DMS 273 treated with DMSO at 0.1 percent for 48 hours (cell line): ENCODE measurements at places on chromosomes 2 and 18.

DNA sequence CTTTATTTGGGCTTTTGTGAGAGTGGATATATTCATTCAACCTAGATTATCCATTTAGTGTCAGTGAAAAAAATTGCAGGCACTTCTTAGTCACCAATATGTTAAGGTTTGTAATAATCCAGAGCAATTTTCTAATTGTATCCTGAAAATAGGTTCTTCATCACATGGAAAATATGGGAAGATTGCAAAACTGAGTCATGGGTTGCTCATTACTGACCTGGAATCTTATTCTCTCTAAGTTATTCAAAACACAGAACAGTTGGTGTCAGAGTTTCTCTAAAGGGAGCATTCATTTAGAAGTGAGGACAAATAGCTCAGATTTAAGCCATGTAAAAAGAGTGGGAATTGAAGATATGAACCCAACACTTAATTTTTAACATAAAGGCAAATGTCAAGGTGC is 181.3 kb downstream of the IKZF2 start:
- DNase-seq = no peak

- DNase-seq = no peak
Measured at GRCh38 chr2:159073256-159073655, 104.8 kb downstream of the TANC1 start.

DNA sequence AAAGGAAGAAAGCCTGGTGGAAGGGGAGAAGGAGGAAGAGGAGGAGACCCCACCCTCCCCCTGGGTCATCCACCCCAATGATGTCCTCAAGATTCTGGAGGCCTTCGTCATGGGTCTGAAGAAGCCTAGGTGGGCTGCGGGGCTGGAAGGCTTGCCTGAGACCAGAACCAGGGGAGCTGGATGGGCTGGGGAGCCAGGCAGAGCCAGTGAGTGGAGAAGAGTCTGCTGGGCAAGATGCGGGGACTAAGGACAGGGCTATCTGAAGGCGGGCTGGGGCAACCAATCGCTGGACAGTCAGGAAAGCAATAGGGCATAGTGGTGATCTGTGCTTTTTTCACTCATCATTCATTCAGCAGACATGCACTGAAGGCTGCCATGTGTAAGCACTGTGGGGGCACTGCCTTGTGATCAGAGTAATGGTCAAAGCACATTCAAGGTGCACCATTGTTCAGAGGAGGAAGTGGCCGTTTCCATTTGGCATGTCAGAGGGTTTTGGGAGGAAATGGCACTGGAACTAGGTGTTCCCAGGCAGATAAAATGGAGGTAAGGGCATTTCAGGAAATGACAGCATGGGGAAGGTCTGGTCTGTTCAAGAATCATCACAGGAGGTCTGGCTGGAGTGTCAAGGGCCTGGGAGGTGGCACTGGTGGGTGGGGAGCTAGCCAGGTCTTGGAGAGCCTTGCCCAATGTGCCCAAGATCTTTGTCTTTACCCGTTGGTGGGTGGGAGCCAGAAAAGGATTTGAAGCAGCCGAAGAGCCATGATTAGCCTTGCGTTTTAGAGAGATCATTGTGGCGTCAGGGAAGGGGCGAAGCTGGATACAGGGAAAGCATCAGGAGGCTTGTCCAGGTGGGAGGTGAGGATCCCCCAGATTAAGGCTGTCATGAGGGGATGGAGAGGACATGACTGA is 24.2 kb downstream of the OTOF start:
- no peak for DNase-seq

DNA sequence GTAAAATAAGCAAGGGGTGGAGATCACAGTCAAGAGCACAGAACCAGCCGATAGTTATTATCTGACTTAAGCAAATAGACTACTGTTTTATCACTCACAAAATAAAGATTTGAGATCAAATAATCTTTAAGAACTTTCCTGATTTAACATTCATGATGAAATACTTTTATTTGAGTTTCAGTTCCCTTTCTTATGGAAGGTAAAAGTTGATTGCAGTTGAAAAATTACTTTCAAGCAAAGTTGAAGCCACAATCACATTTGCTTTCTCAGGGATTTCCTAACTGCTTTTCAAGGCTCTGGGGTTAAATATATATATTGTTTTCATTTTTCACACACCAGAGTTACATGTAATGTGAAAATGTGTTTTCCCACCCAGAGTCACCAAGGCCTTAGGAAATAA is 599.5 kb downstream of the KCNJ3 start:
- DNase-seq = no peak

DNA sequence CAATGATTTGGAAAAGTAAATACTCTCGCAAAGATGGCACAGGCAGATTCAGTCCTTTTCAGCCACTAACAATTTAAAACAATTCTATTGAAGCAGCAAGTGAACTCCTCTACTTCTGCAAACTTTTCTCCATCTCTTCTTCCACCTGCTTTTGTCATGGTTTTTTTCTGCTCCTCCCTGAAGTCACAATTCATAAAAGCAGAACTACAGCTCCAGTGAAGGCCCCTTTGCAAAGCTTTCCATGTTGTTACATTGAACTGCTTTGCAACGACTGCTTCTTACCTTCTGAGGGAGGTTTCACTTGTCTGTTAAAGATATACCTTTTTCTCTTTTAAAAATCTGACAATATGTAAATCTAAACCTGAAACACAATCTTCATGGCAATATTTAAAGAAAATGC is 3.7 kb upstream of the SERTAD2 start:
- DNase-seq = no peak

GRCh38 chr2:6679471-6679870 is 186.2 kb downstream of the CMPK2 start:
- DNase-seq = no peak

GRCh38 chr2:95525294-95526035 is 40.9 kb upstream of the TRIM43B start:
- DNase-seq = no peak

DNA sequence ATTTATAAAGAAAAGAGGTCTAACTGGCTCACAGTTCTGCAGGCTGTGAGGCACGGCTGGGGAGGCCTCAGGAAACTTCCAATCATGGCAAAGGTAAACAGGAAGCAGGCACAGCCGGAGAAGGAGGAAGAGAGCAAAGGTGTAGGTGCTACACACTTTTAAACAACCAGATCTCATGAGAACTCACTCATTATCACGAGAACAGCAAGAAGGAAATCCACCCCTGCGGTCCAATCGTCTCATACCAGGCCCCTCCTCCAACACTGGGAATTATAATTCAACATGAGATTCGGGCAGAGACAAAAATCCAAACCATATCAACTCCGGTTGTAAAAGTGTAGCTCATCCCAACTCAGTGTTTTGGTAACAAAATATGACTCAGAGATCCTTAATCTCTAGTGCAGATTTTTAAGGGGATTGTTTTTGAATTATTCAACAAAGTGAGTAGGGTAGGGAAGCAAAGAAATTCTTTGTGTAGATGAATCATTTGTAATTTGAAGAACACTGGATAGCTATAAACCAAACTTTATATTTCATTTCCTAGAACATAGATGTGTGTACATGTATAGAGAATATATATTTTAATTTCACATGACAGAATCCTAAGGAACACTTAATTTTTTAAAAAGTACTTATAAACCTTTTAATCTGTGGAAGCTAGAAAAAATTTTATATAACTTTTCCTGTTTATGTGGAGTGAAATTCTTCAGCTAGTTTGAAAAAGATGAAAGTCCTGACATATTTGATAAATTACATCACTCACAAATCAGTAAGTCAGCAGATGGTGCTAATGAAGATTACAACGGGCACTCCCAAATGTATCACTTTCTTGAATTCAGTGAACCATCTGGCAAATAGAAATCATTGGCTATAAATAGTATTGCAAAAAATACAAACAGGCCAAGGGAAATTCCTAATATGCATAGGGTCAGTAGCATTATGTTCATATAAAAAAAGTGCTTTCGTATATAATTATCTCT is 130.1 kb downstream of the OLA1 start:
- DNase-seq = peak; percentile 78

DNA sequence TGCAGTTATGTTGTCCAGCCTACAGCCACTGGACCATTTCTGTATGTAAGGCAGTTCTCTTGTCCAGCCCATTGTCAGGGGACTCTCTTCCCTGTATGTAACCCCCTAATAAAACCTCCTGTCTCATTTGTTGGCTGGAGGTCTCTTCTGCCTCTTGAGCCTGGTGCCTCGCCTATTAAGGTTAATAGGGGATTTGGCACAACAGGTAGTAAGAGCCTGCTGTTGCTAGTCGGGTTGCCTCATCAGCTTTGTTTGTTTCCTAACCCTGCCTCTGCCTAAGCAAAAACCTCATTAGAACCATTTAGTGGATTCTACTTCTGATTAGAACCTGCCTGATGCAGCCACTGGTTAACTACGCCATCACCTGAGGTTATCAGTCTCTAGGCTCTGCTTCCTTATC is 62.2 kb upstream of the STPG4 start:
- DNase-seq = no peak

DNA sequence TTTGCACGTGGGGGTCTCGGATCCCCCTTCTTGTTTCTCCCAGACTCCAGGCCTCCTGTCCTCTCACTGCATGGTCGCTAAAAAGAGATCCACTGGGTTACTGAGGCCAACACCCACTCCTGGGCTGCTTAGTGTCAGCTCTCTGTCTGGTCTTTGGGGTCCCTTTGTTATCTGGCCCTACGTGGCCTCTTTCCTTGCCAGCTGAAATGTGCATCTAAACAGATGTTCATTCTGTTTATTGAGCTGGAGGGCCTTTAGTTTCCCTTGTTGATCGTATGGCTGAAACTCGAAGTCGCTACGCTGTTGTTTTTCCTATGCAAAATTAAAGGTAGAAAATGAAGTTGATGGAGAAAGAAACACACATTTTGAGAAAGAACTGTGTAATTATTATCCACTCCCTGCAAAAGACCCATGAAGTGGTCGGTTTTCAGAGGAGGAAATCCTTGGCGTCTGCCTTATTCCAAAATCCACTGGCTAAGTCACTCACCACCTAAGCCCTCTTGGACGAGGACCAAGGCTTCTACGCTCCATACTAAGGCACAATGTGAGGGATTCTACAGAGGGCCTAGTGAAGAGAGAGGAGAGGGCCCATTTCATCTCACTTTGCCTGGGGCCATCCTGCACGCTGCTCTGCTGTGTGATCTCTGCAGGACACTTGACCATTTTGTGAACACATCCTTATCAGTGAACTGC is 105.3 kb downstream of the GLI2 start:
- no peak for DNase-seq

- DNase-seq = no peak
Measured at GRCh38 chr2:42860319-42861094, 68.1 kb upstream of the HAAO start.

- no peak for DNase-seq
Measured at GRCh38 chr2:241929551-241930490, 60.3 kb downstream of the RTP5 start.

DNA sequence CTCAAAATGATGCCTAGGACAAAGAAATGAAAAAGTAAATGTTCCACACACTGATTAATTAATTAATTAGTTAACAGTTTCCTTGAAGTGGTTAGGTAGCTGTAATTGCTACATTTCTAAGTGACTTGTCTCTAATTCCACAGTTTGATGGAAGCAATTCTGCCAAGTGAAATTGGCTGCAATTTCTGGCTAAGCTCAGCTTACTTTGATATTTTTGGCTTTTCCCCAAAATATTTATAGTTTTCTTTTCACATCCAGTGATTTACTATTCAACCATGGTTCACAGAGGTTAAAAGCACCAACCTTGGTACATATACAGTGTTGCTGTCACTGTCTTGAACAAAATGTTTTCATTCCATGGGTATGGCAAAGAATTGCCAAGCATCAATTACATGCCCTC is 459.5 kb upstream of the CDH20 start:
- DNase-seq = no peak

GRCh38 chr2:127080938-127081755 is 25.8 kb downstream of the BIN1 start:
- no peak for DNase-seq

- peak; percentile 10 for DNase-seq
Measured at GRCh38 chr2:235171550-235172031, 219.8 kb downstream of the SH3BP4 start.

DNA sequence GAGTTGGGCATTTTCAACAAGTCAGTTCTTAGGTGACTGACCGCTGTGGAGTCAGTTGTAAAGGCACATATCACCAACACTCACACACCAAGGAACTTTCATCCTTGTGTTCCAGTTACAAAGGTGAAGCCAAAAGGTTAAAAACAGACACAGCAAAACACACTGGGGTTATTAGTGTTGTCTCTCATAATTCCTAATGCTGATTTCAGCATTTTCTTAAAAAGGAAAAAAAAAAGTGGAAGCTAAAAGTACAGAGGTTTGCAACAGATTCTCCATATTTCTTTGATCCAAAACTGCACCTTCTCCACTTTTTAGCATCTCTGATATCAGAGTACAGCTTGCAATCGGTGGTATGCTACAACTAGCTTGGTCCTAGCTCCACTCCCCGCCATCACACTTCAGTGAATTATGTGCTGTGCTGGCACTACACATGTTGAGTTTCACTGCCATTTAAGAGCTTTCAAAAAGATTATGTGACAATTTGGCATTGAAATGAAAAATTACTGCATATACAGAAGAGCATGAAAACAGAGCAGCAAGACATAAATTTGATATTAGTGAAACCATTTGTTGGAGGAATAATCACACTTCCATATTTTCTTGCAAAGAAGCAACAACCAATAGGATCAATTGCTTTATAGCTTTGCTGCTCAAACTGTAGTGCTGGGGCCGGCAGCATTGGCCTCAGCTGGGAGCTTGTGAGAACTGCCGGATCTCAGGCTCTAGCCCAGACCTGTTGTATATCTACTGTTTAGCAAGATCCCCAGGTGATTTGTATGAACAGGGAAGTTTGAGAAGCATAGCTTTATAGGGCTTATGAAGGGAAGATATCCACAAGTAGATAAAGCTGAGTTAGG is 62.3 kb upstream of the DAPL1 start:
- DNase-seq = no peak

DNA sequence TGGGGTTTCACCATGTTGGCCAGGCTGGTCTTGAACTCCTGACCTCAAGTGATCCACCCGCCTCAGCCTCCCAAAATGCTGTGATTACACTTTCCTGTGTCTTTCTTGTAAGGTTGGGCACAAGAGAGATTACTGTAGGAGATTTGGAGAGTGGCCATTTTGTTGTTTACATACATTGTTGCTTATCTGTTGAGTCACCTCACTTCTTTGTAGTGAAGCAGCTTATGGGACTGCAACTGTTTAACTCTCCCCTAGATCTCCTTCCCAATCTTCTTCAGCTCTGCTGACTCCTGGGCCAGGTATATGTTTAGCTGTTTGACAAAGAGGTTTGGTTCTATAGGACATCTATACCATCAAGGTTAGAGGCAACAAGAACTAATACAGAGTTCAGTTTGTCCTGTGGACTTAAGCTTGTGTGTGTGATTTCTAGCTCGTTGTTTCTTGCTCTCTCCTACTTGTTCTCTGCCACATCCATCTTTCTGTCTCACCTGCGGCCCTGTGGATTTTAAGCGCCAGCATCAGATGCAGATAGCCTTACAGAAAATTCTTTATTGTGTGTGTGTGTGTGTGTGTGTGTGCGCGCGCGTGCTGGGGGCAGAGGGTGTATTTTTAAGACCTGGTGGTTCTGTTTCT is 95.4 kb downstream of the HAUS1 start:
- DNase-seq = no peak
